Activated CD4-positive, alpha-beta T cell treated with anti-CD3 and anti-CD28 coated beads for 48 hours (primary cell): ENCODE measurements at places on chromosomes 12 and 14.

GRCh38 chr12:77954206-77954555 is 123.5 kb downstream of the NAV3 start:
- no peak for DNase-seq

GRCh38 chr12:9378430-9378835 is 170.2 kb upstream of the PZP start:
- DNase-seq = no peak

DNA sequence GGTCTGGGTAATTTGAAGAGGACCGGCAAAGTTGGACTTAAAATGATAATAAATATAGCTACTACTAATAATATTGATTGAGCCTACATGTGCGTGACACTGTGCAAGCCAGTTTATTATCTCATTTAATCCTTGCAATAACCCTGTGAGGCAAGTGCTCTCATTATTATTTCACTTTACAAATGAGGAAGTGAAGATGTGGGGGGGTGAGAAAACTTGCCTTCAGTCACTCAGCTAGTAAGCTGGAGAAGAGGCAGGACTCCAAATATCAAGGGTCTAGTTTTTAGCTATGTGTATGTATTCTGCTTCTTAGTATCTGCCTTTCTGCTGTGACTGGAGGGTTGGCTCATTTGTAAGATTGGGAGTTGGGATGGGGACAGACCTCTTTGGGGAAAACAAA is 39.2 kb downstream of the NPAS3 start:
- no peak for DNase-seq

DNA sequence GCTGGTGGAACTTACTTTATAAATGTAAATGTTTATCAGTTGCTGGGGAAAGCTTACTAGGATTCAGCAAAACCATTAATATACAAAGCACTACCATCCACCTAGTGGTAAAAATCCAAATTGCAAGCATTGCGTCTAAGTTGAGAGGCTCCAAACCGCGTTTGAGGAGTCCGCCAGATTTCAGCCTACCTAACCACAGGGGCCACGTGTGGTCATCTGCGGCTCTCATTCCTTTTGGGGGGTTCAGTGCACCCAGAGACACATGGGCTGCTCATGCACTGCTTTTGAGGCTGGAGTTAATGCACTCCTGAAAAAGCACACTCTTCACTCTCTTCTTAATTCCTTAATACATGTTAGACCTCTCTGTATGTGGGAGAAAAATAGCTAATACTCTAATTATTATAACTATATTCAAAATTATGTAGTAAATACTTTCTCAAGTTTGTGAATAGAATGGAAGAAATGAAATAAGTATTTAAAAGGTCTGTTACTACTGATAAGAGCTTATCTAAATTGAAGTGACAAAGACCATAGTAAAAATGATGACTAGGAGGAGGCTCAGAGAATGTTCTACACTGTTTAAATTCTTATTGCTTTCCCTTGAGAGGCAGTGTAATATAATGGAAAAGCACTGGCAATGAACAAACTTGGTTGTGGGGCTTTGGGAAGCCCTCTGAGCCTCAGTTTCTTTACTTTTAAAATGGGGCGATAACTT is 41.4 kb upstream of the MANSC4 start:
- peak; percentile 29 for DNase-seq

- no peak for DNase-seq
Measured at GRCh38 chr14:101740981-101741380, 20.5 kb upstream of the PPP2R5C start.

DNA sequence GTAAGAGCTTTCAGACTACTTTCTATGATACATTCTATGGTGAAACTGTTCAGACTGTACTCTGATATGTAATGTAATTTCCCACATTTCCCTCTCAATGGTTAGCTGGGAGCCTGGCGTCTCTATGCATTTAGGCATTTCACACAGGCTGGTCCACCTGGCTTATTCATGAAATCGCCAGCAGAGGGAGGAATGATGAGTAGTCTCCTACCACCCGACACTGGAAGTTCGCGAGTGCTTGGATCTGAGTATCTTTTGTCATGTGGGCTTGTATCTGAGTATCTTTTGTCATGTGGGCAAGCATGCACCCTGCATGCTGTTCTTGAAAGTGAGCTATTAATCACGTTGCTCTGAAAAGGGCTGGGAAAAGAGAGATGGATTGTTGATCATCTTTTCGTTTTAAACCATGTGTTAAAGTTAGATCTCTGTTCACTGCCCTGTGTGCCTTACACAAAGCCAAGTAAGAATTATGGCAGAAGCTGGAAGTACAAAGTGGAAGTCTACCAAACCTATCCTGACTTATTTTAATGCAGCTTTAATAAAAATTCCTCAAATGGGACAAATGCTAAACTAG is 235.0 kb downstream of the ATP23 start:
- DNase-seq = no peak

GRCh38 chr12:31226639-31227038 is 99.3 kb downstream of the SINHCAF start:
- DNase-seq = no peak

GRCh38 chr12:98592825-98593322 is 612 bp upstream of the SLC25A3 start:
- no peak for DNase-seq
